Stimulated activated CD4-positive, alpha-beta T cell treated with anti-CD3 and anti-CD28 coated beads, Interleukin-15, amount 100 ng/mL, for 1 hour (primary cell): ENCODE measurements at places on chromosomes 11 and 22.

DNA sequence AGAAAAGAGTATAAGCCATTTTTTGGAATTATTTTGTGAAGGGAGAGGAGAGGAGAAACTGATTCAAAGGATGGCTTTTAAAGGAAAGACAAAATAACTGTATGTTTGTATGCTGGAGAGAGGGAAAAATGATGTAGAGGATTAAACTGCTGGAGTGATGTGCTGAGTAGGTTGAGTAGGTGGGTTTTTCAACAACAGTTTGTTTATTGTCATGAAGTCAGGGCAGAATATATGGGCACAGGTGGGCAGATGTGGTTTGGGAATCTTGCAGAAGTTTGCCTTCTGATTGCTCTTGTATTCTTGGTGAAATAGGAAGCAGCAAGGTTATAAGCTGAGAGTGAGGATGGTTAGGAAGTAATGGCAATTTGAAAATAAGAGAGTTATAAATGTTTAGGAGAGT lies 12.1 kb downstream of the SYT9 start:
- no peak for DNase-seq

- no peak for DNase-seq
Observed at GRCh38 chr22:19057539-19057938, 64.7 kb downstream of the DGCR2 start.

DNA sequence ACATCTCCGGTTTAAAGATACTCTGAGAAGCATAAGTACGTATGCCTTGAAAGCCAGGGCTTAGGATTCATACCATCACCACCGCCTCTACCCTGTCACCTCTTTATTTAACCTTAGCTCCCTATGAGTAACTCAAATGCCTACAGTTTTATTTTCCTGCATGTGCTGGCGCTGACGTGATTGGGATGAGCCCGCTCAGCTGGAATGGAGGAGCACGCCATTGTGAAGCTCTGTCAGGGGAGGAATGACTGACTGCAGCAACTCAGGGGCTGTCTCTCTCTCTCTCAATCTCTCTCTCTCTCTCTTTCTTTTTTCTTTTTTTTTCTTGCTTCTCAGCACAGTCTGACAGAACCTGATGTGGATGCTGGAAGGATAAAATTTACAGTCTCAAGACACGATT lies 12.4 kb downstream of the CAVIN3 start:
- DNase-seq = no peak

GRCh38 chr11:32141745-32142546 lies 51.1 kb downstream of the RCN1 start:
- no peak for DNase-seq

DNA sequence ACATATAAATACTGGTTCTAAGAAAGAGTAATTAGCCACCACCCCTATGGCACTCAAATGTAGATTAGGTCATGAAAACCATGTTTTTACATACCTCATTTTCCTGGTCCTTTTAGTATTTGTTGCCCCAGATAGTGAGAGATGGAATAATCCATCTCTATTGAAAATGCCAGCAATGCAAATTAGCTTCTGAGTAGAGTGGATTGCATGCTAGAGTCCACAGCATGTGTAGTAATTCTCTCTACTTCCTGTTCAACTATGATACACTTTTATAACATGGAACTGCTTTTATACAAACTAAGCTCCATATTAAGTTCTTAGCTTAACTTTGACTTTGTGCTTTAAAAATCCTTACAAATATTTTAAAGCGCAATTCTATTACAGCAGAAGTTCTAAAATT lies 73.2 kb downstream of the TRPC6 start:
- no peak for DNase-seq

DNA sequence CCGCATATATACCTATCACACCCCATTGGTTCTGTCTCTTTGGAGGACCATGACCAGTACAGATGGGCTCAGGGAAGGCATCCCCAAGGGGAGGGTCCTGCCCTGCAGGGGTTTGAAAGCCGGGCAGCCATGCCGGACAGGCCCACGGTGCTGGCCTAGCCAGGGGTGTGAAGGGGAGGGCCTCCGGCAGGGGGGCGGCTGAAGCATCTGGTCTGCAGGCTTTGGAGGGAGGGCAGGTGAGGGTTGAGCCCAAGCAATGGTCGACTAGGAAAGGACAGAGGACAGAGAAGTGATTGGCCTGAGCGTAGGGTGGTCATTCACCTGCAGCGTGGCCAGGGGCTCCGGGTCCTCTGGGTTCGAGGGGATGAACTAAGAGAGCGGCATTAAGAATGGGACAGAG lies 11.2 kb upstream of the CTSD start:
- no peak for DNase-seq

DNA sequence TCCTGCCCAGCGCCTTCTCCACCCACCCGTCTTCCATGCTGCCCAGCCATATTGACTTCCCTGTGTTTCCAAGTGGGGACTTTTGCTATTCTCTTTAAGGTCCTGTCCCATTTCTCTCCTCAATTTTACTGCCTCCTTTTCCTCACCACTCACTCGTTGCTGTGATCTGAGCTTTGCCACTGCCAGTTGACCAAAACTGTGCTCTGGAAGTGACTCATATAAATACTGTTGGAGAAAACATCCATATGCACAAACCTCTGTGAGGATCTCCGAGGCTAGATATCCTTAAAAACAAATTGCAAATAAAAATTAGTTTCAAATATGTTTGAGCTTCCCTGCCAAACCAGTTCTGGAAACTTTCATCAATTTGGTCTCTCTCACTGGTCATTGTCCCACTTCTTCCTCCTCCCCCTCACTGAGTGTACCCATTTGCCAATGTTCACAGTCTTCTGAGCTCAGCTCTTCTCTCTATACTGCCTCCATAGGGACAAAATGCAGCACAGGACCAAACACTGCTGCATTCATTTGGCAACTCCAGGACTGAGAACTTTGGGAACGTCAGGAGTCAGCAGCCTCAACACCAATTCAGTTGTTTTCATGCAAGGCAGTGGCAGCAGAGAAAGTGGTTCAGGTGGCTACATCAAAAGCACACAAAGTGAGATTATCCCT lies 34.0 kb upstream of the MMP13 start:
- DNase-seq = no peak

DNA sequence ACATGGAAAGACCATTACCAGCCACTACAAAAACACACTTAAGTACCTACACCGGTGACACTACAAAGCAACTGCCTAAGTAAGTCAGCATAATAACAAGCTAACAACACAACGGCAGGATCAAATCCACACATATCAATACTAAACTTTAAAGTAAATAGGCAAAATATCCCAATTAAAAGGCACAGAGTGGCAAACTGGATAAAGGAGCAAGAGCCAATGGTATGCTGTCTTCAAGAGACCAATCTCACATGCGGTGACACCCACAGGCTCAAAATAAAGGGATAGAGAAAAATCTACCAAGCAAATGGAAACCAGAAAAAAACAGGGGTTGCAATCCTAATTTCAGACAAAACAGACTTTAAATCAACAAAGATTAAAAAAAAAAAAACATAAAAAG lies 261.5 kb upstream of the TENM4 start:
- DNase-seq = no peak

DNA sequence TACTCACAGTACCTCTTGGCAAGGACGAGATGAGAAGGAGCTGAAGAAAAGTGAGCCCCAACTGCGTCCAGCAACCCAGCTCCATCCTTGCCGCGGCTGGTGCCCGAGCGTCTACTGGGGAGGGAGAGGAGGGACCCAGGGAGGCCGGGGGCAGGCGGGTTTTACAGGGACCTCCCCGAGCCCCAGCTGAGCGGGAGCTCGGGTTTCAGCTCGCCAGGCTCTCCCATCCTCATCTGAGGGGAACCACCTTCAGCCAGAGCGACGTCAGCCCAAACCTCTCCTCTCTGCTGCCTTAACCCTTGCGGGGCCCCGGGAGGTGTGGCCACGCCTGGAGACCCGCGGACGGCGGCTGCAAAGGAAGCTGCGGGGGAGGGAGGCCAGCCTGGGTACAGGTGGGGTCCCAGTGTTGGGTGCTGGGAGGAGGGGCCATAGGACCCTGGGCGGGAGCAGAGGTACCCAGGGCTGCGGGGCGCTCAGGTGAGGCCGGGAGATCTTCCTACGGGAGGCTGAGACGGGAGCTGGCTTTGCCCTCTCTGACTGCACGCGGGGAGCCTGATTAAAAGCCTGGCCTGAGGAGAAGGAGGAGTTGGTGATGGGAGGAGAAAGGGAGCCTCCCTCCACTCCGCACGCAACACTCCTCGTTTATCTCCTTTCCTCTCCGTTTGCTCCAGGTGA lies at the start of gene PAMR1:
Gene PAMR1 (minus strand): TSS at position 116 of the 675 bp plus-strand sequence. CDS start 31 bp downstream, at position 85.
- no peak for DNase-seq

DNA sequence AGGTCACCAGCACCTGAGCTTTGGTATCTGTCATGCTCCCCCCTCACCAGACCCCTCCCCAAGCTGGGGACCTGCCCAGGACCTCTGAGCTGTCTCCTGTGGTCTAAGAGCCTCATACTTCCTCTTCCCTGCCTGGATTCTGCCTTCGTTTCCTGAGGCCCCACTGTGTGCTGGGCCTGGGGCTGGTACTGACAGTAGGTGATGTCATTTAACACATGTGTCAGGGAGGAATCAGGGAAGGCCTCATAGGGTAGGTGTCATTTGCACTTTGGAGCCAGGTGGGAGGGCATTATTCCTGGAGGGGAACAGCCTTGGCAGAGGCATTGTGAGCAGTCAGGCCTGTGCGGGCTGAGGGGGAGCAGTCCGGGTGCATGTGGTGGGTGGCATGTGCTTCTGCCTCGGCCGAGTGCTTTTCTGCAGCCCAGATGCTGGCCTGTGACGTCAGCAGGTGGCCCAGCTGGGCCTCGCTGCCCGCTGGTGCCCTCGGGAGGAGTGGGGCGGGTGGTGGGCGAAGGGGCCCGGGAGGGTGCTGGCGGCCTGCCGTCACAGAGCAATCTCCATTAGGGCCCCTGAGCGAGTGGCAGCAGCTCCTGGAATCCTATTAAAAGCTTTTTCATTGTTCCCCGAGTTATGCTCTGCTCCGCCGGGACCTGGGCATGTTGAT lies 9.1 kb downstream of the FLRT1 start:
- no peak for DNase-seq

DNA sequence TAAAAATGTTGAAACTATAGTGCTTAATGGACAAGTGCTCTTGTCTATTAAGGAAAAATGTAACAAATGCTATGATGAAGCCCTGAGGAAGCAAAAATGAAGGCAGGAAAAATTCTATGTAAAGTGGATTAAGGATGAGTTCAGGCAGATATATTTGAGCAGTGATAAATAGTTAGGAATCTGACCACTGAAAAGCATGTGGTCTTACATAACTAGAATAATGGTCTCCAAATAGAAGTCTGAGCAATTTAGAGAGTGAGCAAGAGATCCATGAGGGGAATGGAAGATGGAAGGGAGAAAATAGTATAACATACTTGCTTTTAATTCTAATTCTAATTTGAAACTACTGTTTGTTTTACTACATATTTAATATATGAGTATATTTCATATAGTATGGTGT lies 510.6 kb upstream of the ARHGAP42 start:
- DNase-seq = no peak

- DNase-seq = no peak
Observed at GRCh38 chr11:119791047-119791446, 62.0 kb upstream of the NECTIN1 start.

- no peak for DNase-seq
Observed at GRCh38 chr22:31789803-31790202, 36.0 kb downstream of the DEPDC5 start.

- DNase-seq = no peak
Observed at GRCh38 chr11:69515271-69516245, 34.1 kb downstream of the LINC01488 start.

- no peak for DNase-seq
Observed at GRCh38 chr11:1836011-1836945, 1.5 kb downstream of the SYT8 start.
